ENCODE measurements at places on chromosomes 12 and 14.

DNA sequence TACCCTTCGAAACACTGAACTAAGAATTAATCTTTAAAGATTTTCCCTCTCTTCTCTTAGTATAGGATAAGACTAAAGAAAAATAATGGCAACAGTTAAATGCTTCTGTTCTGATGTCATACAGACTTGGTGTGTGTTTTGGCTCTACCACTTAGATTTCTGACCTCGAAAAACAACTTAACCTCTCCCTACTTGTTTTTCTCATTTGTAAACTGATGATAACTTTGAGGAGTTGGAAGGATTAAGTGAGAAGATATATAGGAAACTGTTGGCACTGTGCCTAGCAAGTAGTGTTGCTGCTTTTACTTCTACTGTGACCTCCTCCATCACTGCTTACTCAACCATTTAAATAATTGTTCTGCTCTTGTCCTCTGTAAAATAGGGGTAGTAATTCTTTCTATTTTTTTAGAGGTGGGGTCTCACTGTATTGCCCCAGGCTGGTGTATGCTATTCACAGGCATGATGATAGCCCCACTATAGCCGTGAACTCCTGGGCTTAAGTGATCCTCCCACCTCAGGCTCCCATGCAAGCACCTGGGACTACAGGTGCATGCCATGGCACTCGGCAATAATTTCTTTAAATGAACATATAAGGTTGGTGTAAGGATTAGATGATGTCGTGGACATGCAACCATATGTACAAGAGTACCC, 22.4 kb downstream of the PALS1 start:
- no peak for DNase-seq

DNA sequence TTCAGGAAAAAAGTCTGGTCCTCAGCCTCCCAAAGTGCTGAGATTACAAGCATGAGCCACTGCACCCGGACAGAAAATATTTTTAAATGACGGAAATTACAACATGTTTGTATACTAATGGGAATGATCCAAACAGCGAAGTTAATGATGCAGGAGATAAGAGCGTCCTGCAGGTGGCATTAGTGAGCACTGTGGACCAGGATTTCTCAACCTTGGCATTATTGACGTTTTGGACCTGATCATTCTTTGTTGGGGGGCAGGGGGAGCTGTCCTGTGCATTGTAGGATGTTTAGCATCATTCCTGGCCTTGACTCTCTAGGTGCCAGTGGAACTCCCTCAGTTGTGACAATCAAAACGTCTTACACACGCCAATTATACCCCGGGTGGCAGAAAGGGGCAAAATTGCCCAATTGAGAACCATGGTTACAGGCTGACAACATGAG, 34.1 kb downstream of the SCFD1 start:
- DNase-seq = peak; percentile 11

DNA sequence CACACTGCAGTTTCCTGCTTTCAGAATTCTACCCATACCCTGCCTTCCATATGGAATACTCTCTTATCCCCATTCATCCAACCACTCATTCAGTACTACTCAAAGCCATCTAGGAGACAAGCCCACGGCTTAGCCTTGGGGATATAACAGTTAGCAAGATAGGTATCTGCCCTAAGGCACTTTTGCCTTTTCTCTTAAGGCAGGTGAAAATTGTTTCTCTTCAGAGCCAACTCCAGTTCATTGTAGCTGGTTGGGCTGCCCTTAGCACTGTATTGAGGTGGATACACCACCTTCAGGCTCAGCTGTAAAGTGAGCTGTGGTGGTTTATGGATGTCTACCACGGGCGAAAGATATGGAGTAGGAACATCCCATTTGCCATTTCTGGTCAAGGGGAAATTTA, 729.7 kb upstream of the TBX3 start:
- DNase-seq = no peak

- no peak for DNase-seq
Measured at GRCh38 chr12:113473942-113474341, 2.3 kb upstream of the LHX5 start.

DNA sequence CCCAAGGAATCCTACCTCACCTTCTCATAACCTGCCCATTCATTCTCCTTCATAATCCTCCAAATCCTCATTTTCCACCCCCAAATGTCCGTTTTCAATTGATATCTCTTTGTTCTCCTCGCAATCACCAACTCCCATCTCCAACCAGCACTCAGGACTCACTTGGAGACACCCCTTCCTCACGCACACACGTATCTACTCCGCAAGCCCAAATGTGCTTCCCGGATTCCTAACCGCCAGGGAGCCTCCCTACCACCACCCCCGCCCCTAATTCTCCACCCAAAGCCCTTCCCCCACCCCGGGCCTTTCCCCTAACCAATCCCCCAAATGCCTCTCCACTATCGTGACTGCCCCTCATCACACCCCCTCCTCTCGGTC, 304 bp downstream of the KCTD10 start:
- no peak for DNase-seq
